ENCODE measurements at places on chromosomes 12 and 14.

GRCh38 chr12:104605685-104606084 lies 148.9 kb downstream of the CHST11 start:
- peak; percentile 61 for DNase-seq

DNA sequence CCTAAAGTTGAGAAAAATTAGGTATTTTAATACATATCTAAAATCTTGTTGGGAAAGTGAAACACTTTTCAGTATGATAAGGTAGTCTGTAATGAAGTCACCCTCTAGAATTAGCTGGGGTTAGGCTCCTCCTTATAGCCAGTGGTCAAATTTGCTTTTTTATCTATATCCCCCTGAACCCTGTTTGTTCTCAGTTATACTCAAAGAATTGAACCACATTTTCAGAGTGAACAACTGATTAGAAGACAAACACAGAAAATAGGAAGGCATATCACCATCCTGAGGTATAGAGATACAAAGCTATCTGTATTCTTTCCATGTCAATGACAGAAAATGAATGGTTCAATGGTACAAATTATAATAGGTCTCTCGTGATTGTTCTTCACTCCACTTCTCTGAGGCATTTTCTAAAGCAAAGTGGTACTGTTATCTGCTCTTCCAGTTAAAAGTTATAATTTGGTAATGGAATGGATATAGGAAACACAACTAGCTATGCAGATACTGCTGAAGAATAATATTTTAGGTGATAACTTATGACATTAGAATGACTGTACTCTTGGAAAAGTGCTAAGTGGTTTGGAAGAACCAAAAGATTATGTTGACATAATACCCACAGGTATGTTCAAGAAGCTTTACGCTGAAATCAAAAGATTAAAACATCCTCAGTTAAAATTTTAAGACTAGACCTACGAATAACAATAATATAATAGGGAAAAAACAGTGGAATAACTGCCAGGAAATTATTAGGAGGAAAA lies 27.6 kb downstream of the WASHC3 start:
- DNase-seq: no peak

GRCh38 chr14:66105815-66106214 lies 380.4 kb upstream of the CCDC196 start:
- DNase-seq: no peak

- DNase-seq: no peak
These were observed 156.0 kb downstream of the SAMD4A start for GRCh38 chr14:54722791-54723432.

DNA sequence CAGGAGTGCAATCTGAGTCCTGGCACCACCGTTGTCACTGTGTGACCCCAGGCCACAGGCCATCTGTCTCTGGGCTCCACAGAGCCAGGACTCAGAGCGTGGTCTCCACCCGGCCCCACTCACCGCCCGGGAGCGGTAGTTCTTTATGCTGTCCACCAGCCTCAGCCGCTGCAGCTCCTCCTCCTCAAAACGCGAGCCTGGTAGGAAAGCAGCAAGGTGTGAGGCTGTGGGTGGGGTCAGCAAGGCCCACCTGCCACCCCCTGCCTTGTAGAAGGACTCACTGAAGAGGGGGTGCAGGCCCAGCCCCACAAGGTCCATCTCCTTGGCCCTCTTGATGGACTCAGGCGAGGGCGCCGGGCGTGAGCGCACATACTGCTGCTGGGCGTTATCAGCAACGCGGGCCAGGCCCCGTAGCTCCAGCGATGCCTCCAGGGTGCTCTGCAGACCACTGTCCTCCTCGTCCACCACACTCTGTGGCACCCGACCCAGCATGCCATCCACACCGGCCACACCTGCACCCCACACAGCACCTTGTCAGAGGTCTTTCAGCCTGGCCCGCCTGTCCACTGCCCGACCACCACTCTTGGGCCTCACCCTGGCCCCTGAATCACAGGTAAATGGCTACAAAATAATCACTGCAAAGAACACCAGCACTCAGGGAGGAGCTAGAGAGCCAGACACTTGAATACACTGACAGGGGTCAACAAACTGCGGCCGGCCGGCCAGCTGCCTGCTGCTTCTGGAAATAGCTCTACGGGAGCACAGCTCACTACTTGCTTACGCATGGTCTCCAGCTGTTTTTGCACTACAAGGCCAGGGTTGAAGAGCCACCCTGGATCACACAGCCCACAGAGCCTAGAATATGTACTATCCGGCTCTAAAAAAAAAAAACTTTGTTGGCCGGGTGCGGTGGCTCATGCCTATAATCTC lies 16.3 kb downstream of the CFAP73 start:
- no peak for DNase-seq

GRCh38 chr12:104480826-104481440 lies 24.2 kb downstream of the CHST11 start:
- no peak for DNase-seq

DNA sequence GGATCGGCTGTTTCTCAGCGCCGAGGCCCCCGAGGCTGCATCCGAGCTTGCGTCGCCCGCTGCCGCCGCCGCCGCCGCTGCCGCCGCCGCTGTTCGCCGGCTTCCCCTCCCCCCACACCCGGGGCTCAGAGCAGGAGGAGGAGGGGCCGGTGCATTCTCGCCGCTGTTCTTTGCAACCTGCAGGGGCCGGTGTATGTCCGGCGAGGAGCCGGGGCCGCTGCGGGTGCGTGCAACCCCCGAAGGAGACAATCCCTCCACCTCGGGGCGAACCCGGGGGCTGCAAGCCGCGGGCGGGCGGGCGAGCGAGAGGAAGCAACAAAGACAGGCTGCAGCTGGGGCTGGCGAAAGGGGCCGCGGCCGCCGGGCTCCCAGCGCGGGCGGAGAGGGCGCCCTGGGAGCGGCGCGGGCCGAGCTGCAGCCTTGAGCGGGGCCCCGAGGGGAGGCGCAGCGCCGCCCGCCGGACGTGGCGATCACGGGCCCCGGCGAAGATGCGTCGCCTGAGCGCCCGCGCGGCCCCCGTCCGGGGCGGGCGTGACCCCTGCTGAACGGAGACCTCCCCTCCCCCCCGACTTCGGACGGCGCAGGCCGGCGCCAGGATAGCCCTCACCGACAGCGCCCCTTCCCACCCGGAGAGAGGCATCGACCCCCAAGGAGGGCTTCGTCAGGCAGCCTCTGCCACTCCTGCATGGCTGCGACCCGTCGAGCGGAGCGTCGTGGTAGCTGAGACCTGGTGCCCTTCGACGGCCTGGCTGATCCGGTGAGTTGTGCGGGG lies 702 bp downstream of the FAM222A start:
- no peak for DNase-seq
